ENCODE measurements at places on chromosomes 2 and 18.
A peak's percentile ranks its signal among the peaks of the same experiment; 100 is the strongest.

DNA sequence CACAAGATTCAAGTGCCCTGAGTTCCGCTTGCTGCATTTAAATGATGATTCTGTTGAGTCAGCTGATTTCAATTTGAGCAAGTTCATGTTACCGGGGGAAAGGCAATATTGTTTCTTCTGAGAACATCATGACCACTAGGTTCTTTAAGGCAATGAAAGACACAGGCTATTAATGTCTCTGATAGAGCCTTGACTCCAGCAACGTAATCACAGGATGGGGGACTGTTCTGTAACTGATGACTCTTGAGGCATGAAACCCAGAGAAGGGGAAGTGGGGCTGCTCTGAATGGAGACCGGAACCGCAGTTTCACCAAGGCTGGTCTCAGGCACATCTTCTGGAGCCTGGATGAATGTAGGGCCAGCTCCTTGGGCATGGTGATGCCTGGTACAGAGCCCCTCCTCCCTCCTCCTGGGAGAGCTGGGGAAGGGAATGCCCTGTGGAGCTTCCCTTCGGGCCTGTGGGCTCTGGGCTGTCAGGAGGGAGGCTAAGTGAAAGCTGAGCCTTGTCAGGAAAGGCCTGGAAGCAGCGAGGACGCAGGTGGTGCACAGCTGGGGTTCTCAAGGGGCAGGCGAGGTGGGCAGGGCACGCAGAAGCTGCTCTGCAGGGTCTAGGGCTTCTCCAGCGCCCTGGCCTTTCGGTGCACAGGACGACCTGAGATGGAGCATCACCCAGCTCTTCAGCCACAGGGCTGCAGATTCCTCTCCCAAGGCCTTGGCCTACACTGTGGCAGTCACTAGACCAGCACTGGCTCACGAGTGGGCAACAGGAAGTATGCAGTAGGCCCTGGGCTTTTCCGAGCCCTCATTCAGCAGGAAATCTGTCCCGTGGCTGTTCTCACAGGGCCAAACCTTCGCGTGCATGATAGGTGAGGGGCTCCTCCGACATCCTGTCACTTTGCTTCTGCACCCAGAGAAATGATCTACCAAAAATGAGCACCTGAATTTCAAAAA is 36.6 kb upstream of the PRLH start:
- DNase-seq: no peak

GRCh38 chr18:27970321-27970720 is 206.6 kb downstream of the CDH2 start:
- DNase-seq: no peak

DNA sequence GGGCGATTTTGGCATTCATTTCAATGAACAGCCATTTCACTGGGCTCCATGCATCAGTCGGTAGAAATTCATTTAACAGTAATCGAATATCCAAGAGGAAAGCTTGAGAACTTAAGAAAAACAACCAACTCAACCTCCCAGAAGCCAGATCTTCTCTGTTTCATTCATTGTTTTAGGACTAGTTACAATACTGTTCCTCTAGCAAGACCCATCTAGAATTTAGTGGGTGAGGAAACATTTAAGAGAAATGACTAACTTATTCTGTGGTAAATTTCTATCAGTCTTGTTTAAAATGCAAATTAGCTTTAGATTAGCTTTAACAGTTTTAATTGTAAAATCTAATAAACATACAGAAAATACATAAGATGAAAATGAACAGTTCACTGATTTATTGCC is 81.4 kb upstream of the SMAD7 start:
- DNase-seq: no peak

- no peak for DNase-seq
Observed at GRCh38 chr2:43542285-43542933, 53.4 kb downstream of the THADA start.

DNA sequence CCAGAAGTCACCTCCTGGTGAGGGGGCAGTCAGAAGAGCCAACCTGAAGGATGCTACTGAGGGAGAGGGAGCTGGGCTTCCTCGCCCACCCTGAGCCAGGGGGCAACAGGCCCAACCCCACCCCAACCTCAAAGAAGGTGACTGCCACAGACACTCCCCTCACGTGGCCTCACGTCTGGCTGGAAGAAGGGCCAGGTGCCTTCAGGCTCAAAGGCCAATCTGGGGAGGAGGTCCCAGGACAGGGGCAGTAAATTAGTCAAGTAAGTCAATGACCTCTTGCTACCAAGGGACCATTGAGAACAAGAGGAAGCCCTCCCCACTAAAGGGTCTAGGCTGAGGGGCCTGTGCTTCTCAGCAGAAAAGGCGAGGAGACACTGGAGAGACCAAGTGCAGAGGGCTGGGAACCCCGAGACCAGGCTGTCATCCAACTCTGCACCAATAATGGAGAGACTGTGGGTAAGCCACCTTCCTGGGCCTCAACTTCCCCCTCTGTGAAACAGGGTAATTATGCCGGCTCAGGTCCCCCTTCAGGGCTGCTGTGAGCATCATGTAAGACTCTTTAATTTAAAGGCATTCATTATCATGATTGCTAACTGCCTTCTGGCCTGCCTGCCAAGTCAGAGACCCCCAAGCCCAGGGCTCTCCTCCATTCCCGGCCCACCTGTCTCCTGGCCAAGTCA is 20.2 kb upstream of the TNS1 start:
- no peak for DNase-seq

- no peak for DNase-seq
Observed at GRCh38 chr2:65031341-65032018, 24.7 kb upstream of the CEP68 start.

GRCh38 chr18:25630682-25631081 is 278.7 kb upstream of the ZNF521 start:
- DNase-seq: no peak

- no peak for DNase-seq
Observed at GRCh38 chr2:55672630-55673029, 21.0 kb downstream of the PNPT1 start.

- DNase-seq: no peak
Observed at GRCh38 chr2:67719351-67719750, 322.2 kb downstream of the ETAA1 start.

- DNase-seq: no peak
Observed at GRCh38 chr2:187469538-187469937, 21.5 kb upstream of the CALCRL start.

DNA sequence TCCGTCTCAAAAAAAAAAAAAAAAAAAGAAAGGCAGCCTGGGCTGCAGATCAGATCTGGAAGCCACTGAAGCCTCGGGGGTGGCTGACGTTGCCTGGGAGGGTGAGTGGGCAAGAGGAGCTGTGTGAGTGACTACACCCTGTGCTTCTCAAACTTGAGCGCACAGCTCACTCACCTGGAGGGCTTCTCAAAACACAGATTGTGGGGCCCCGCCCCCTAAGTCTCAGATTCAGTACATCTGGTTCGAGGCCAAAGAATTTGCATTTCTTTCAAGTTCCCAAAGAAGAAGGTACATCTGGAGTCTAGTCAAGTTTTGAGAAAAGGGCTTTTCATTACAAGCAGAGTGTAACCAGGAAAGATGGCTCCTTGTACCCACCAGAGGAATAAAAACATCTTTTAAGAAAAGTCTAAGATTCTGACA is 97.7 kb upstream of the CAB39 start:
- no peak for DNase-seq

DNA sequence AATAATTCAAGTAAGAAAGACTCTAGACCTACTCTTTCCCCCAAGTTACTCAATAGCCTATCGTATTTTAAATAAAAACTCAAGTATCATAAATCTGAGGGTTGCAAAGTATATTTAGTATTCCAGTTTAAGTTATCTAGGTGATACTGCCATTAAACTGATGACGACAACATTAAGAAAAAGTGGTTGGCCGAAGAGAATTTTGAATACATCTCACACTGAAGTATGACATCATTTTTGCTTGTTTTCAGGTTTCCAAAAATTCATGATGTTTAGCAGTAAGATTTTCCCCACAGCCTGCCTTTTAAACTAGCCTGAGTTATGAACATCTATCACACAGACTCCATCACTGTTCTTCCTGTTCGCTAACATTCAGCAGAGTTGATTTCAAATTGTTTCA is 102.1 kb upstream of the RAB27B start:
- no peak for DNase-seq

DNA sequence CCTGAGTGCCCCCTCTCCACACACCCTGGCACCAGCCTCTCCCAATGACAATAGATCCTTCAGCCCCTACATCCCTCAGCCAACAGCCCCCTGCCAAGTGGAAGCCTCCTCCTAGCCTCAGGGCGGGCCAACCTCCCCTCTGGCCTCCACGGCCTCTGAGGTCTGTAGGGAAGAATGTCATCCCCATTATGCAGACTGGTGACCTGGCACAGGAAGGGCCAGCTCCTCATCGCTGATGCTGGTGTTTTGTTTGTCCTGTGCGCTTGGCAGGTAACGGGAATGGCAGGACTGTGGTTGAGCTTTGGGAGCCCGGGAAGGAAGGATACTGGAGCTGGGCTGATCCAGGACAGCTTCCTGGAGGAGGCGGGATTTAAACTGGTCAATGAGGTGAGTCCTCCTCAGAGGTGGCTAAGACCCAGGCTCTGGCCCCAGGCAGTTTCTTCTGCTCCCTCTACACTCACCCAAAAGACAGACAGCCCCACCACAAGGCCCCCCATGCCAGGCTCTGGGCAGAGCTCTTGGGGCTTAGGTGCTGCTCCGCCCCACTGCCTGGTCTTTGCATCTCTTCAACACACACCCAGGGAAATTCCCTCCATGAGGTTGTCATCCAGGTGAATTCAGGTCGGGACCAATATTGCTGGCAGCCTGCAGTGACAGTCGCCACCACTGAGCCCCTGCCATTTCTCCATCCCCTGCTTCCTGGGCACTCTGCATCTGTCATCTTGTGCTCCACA is 75.2 kb upstream of the SMAD7 start:
- no peak for DNase-seq

GRCh38 chr2:58865436-58865835 is 624.3 kb upstream of the FANCL start:
- DNase-seq: no peak

GRCh38 chr2:113184531-113185230 is 10.9 kb downstream of the PSD4 start:
- DNase-seq: no peak

GRCh38 chr18:55781481-55781957 is 193.5 kb upstream of the TCF4 start:
- peak; percentile 61 for DNase-seq

- DNase-seq: no peak
Observed at GRCh38 chr2:101983928-101984327, 7.8 kb upstream of the IL1R2 start.

DNA sequence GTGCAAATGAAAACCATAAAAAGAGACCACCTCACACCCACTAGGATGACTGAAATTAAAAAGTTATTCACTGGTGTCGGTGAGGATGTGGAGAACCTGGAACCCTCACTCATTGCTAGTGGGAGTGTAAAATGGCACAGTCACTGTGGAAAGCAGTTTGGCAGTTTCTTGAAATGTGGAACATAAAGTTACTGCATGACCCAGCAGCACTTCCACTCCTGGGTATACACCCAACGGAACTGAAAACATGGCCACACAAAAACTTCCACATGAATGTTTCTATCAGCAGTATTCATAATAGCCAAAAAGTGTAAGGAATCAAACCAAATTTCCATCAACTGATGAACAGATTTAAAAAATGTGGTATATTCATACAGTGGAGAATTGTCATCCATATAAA is 65.1 kb upstream of the SLC66A3 start:
- no peak for DNase-seq

- DNase-seq: no peak
Observed at GRCh38 chr18:59068276-59069071, 71.2 kb upstream of the SEC11C start.

DNA sequence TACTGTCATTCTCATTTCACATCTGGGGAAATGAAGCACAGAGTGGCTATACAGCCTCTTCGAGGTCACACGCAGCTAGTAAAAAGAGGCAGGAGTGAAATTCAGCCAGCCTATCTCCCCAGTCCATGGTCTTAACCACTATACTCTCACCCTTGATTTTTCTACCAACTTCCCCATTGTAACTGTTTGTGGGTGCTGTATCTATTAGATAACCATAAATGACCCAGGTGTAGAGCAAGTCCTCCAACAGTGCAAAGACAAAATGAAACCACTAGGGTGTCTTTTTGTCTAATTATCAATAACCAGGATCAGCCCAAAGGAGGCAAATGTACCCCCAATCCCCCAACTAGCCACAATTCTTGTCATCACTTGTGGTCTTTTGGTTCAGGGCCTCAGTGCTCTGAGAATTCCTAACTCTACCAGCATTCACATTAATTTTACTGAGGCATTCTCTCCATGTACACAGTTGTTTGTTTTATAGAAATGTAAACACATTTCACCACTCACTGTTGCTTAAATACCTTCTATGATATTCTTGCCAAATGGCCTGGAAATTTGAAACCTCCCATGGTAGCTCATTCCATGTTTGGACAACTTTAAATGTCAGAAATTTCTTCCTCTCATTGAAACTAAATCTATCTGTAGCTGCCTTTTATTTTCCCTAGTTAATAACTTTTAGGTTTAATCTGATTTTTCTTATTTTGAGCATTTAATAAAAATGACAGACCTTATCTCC is 58.7 kb downstream of the SLC40A1 start:
- no peak for DNase-seq

- DNase-seq: no peak
Observed at GRCh38 chr2:58291726-58292438, 50.8 kb upstream of the FANCL start.
